ENCODE measurements at places on chromosomes 3 and 15.

GRCh38 chr3:127068111-127068810 is 85.3 kb downstream of the PLXNA1 start:
- ATAC-seq = no peak

- no peak for ATAC-seq
Measured at GRCh38 chr15:91950631-91951329, 97.3 kb downstream of the SLCO3A1 start.

GRCh38 chr3:160697637-160698380 is 20.8 kb downstream of the ARL14 start:
- ATAC-seq = no peak

DNA sequence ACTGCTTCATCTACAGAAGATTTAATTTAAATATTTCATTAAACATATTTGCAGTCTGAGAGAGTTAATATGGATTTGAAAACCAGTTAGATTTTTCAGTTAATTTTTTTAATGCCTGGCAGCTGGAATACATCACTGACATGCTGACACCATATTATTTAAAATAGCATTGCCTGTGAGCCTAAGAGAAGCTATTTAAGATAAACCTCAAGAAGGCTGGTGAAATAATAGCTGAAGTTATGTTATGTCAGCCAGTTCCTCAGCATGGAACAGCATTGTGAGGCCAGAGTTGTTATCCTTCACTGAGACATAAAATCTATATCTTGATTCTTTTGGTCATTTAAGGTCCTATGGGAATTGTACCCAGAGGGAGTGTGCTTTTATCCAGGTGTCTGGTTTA is 705.2 kb downstream of the NAALADL2 start:
- ATAC-seq = no peak

DNA sequence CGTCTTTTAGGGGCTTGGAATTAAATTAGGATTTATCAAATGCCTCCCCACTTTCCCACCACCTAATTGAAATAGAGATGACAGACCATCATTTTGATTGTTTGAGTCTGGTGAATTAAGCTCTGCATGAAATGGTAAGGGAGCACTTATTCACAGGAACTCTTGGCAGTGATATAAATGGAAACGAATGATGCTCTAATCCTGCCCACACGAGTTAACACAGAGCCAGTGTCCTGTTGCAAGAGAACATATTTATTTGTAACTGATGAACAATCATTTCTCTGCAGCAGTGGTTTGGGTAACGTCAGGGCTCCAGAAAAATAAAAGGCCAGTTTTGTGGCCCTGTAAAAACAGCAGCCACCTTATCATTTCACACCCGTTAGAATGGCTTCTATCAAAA is 163.3 kb downstream of the FEZF2 start:
- ATAC-seq = no peak

DNA sequence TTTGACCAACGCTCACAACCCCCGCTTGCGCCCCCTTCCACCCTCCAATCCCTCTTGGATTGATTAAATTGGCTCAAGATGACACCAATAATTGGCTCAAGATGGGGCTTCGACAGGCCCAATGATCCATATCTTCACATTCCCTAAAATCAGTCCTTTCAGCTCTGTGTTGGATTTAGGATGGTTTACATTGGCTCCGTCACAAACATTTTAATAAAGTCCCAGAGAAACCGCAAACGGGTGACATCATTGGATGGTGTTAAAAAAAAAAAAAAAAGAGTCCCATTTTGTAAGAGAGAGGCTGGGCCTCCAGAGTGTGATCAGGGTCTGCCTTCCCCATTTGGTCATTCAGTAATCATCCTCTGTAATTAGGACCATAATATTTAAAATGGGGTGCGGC is 113.4 kb upstream of the MRPS22 start:
- no peak for ATAC-seq

DNA sequence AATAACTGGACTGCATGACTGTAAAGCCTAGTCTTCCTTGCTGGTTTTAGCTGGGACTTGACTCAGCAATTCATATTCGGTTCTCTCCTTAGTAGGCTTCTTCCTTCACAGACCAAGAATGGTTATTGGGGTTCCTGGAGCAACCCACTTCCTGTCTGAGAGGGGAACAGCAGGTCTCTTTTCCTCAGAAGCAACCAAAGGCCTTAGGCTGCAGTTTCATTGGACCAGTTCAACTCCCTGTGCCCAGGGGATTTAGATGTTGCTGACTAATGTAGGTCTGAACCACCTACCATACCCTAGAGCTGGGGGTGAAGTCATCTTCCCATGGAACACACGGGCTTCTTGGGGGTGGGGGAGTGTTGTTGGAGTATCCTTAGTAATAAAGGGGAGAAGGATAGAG is 84.0 kb upstream of the SKOR1 start:
- no peak for ATAC-seq

- peak; percentile 83 for ATAC-seq
Measured at GRCh38 chr3:71111784-71112440, 471.6 kb downstream of the FOXP1 start.
